ENCODE measurements at places on chromosomes 16 and 17. TPM values are rescaled to one million over a fixed set of nuclear protein-coding genes. Genes with fewer than 3 reads are reported as not detected.
A peak's percentile ranks its signal among the peaks of the same experiment; 100 is the strongest.

The SLC52A1 gene
- 0.13 TPM for total RNA-seq

The GPR179 gene
- 0.07 TPM for total RNA-seq

GRCh38 chr16:1781254-1781653 lies 1.1 kb downstream of the SPSB3 start:
- H3K27me3 ChIP-seq: peaks cover 2% of the 10 kb centered on the region
- H3K4me1 ChIP-seq: peaks cover 22% of the 10 kb centered on the region
- peak overlapping the region; percentile 96 for H3K4me3 ChIP-seq
- DNase-seq: no peak

GRCh38 chr17:50423553-50424159 lies 2.4 kb upstream of the ACSF2 start:
- DNase-seq: peak; percentile 92
- H3K27me3 ChIP-seq: no peaks in the 10 kb centered on the region
- H3K27ac ChIP-seq: peak overlapping the region; percentile 42
- H3K36me3 ChIP-seq: no peaks in the 10 kb centered on the region
- H3K4me3 ChIP-seq: no peak overlapping the region

GRCh38 chr17:5011928-5012327 lies 14.2 kb downstream of the KIF1C start:
- no peaks in the 10 kb centered on the region for H3K4me1 ChIP-seq
- H3K27ac ChIP-seq: no peak overlapping the region
- DNase-seq: no peak
- peaks cover 23% of the 10 kb centered on the region for H3K36me3 ChIP-seq
- no peaks in the 10 kb centered on the region for H3K27me3 ChIP-seq

Measured in HepG2 (cell line).